Left lung (tissue), 14 donors: ENCODE measurements at places on chromosomes 12 and 14. TPM values are rescaled to one million over a fixed set of nuclear protein-coding genes. Genes with fewer than 3 reads are reported as not detected.

GRCh38 chr12:106897981-106898901, 57.5 kb upstream of the TMEM263 start:
- peak; percentile 24 for DNase-seq
- peaks cover 5% of the 10 kb centered on the region for H3K4me1 ChIP-seq
- no peaks in the 10 kb centered on the region for H3K36me3 ChIP-seq
- H3K27ac ChIP-seq = no peak overlapping the region

GRCh38 chr12:107564946-107565345, 120.7 kb upstream of the PWP1 start:
- H3K4me1 ChIP-seq = no peaks in the 10 kb centered on the region
- no peaks in the 10 kb centered on the region for H3K27me3 ChIP-seq
- no peak overlapping the region for H3K4me3 ChIP-seq
- no peaks in the 10 kb centered on the region for H3K36me3 ChIP-seq

DNA sequence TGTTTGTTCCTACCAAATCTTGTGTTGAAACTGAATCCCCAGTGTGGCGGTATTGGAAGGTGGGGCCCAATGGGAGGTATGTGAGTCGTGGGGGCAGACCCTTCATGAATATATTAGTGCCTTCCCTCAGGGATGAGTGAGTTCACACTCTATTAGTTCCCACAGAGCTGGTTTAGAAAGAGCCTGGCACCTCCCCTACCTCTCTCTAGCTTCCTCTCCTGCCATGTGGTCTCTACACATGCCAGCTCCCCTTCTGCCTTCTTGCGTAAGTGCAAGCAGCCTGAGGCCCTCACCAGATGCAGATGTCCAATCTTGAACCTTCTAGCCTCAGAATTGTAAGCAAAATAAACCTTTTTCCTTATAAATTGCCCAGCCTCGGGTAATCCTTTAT, 105.8 kb downstream of the SPTSSA start:
- no peak overlapping the region for H3K27ac ChIP-seq
- H3K27me3 ChIP-seq = no peaks in the 10 kb centered on the region
- no peak overlapping the region for H3K4me3 ChIP-seq
- no peaks in the 10 kb centered on the region for H3K36me3 ChIP-seq
- peaks cover 2% of the 10 kb centered on the region for H3K4me1 ChIP-seq

- DNase-seq = no peak
- H3K4me1 ChIP-seq = no peaks in the 10 kb centered on the region
- H3K27ac ChIP-seq = no peak overlapping the region
- H3K36me3 ChIP-seq = no peaks in the 10 kb centered on the region
- H3K27me3 ChIP-seq = peaks cover 18% of the 10 kb centered on the region
Measured at GRCh38 chr14:97033556-97034081, 236.4 kb downstream of the VRK1 start.

ENDOU gene
- total RNA-seq = not detected
